Small intestine (tissue), 16 donors: ENCODE measurements at places on chromosomes 5 and 9.

DNA sequence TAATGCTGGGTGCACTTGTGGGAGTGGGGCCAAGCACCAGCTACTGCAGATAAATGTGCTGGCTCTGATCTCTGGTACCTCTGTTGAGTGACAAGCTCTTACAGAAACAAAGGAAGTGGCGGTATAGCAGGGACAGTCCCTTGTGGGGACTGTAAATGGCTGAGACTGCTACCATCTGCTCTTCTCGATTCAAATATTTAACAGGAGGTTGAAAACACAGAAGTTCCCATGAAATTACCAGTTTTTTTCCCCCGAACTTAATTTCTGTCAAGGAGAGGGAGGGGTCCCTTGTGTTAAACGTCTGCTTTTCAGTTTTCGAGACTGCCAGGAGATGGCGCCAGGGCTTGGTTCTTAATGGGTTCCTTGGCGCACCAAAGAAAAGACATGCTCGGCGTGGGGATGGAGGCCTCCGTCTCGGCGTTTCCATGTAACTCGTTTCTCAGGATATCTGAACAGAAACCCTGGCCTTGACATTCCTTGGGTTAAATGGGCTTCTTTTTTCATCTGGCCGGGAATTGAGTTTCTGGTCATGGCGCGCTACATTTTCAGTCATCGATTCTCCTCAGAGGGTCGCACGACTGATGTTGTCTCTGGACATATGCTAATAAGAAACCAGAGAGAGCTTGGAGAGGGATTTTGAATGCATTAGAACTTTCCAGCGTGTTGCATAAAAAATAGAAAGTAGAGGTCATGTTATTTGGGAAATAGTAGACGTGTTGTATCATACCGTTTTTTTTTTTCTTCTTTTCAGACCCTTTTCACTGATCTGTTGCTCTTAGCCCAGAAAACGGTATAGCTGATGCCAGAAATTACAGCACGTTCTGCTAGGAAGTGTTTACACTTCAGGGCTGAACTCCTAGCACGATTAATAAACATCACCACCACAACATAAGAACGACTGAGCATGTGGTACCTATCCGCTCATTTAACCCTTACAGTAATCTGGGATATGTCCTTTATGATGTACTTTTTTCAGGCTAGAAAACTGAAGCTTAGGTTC, 64.0 kb downstream of the CARTPT start:
- peak; percentile 74 for DNase-seq

DNA sequence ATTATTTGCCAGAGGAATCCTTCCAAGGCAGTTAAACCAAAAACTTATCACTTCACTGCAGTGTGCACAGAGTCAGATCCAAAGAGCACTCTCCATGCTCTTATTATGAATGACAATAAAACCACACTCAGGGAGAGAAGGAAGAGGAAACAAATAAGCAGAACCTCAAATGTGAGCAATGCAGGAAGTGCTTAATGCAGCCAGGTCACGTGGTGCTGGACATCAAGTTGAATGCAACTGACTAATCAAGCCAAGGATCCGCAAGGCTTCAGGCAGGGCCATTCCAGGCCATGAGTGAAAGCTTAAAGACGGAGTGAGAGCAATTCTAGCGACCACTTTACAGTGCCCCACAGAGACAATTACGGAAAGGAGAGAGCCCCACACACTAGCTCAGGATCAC, 230.4 kb upstream of the PUM3 start:
- DNase-seq = no peak

- DNase-seq = no peak
Observed at GRCh38 chr9:4855841-4856240, 63.1 kb downstream of the RCL1 start.

DNA sequence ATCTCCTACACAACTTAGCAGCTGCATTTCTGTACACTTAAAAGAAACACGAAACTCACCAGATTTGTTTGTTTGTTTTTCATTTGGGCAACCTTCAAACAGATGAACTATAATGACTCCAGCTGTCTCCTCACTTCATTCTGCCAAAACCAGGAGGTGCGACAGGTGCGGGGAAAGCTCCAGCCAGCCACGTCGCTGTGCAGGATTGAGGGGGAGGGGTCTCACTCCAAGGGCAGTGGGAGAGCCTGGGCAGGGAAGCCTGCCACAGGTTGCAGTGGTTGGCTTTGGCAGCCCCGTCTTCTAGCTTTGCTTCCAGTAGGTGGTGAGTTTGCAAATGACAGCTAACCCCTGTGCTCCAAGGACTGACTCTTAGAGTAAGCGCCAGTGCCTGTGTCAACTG, 215.8 kb downstream of the CEMIP2 start:
- DNase-seq = no peak

- DNase-seq = no peak
Observed at GRCh38 chr5:174998131-174998730, 273.8 kb downstream of the MSX2 start.

GRCh38 chr5:43363445-43364152, 48.6 kb downstream of the CCL28 start:
- no peak for DNase-seq

- DNase-seq = peak; percentile 50
Observed at GRCh38 chr5:50958852-50959457, 292.5 kb downstream of the PARP8 start.
